ENCODE measurements at places on chromosomes 1 and 21. TPM values are rescaled to one million over a fixed set of nuclear protein-coding genes. Genes with fewer than 3 reads are reported as not detected.
A peak's percentile ranks its signal among the peaks of the same experiment; 100 is the strongest.

DNA sequence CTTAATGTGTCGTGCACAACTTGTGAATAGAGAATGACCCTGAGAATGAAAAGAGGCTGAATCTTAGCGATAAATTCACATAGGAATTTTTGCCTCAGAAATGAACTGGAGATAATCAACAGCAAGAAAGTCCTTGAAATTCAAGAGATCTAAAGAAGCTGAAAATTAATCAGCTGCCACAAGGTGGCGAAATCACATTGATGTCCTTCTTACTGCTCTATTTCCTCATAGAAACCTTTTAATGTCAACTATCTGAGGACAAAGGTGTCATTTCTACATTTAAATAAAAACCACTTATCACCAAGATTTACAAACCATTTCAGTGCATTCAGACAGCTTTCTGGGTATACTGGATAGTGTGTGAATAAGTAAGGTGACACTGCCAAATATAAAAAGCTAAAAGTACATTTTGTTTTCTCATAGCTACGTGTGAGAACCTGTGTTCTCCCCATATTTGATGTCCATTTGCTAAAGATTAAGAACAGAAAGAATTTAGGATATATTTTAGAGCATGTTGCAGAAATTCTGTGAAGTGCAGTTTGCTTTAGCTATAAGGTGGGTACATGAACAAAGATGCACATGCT is 485.3 kb upstream of the PTBP2 start:
- DNase-seq, result peak; percentile 62

DNA sequence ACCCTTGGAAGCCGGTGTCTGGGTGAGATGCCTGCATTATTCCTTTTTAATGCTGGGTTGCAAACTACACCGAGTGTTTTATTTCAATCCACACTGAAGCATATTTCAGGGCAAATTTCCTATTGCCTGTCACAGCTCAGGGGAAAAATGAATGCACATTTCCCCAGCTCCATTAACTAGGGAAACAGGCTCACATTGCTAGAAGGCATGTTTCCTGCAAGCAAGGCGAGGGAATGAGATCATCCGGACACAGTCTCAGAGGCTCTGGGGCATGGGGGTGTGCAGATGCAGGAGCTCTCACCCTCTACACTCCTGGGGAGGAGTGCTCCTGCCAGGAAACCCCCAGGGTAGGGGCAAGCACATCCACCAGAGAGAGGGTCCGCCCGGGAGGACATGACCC is 24.6 kb downstream of the SYT2 start:
- no peak for DNase-seq

DNA sequence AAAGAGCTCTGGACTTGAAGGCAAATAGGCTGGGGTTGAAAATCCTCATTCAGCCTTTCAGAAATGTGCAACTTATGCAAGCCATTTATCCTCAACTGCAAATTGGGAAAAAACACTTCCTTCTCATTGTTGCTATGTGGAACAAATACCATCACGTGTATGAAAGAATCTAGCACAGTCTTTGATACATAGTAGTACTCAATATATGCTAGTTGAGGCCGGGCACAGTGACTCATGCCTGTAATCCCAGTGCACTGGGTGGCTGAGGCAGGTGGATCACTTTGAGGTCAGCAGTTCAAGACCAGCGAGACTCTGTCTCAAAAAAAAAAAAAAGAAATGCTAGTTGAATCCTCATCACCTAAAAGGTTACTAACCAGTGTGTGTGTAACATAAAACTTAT is 8.2 kb downstream of the PI4KB start:
- no peak for DNase-seq

- DNase-seq, result peak; percentile 85
These were observed 49.6 kb upstream of the IRF2BP2 start for GRCh38 chr1:234659538-234659937.

DNA sequence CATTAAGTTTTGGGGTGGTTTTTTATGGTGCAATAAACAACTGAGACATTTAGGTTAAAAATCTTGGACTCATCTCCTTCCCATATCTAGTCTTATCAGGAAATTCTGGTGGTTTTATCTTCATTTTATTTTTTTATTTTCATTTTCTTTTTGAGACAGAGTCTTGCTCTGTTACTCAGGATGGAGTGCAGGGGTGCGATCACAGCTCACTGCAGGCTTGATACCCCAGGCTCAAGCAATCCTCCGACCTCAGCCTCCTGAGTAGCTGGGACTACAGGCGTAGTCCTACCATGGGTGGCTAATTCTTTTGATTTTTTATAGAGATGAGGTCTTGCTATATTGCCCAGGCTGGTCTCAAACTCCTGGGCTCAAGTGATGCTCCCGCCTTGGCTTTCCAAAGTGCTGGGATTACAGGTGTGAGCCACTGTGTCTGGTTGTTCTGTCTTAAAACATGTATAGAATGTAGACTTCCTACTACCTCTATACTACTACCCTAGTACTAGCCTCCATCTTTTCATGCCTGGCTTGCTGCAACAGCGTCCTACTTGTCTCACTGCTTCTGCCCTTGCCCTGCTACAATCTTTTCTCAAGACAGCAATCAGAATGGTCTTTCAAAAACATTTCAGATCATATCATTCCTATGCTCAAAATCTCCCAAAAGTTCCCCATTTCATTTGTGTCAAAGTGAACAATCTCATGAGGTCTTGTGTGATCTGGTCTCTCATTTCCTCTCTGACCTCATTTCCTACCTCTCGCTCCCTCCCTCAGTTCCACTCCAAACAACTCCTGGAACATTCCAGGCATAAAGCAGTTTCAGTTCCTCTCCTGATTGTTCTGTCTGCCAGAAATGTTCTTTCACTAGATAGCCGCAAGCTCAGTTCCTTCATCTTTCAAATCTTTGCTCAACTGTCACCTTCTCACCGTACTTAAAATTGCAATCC is 5.9 kb upstream of the FCGR2A start:
- DNase-seq, result no peak

DNA sequence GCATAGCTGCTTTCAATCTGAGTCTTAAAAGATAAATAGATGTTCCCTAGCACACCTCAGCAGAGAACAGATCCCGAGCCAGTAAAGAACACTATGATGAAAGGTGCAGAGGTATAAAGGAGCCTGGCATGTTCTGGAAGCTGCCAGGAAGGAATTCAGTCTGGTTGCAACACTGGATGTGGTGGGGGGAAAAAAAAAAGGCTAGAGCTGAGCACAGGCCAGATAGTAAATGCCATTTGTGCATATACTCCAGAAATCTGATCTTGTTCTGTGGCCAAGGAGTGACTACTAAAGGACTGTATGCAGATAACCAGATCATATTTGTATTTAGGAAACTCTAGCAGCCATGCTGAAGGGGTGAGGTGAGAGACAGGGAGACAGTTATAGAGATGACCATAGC is 240.3 kb downstream of the VAV3 start:
- DNase-seq, result peak; percentile 5

- no peak for DNase-seq
These were observed 1.1 kb upstream of the POMGNT1 start for GRCh38 chr1:46199233-46199749.

DNA sequence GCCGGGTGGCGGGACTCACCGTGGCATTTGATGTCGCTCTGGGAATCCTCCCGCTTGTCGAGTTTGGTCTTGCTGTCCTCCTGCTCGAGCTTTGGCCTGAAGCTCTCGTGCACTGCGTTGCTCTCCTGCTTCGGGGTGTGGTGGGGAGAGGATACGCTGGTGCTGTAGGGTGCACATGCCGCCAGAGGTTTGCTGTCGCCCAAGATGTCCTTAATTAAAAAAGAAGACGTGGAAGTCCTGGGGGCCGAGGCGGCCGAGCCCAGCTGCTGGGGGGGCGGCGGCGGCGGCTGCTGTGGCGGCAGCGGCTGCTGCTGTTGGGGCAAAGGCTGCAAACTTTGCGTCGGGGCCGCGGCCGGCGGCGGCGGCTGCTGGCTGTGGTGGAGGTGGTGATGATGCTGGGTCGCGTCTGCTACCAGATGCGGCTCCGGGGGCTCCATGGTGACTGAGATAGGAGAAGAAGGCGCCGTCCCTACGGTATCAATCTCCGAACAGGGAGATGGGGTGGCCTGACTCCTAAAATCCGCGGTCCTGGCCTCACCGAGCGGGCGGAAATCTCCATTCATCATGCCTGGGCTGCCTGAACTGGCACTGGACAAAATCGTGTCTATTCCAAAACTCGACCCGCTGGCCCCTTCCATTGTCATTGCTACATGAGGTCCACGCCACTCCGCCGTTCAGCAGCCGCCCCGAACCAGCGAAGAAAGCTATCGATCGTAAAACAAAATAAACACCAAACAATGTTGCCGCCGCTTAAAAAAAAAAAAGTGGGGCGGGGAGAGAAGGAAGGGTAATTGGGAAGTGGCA is at the start of gene BARHL2:
Gene BARHL2, minus strand, starts transcription at position 751 of the 804 bp plus-strand sequence. Its CDS starts 107 bp downstream, at position 644.
- no peak for DNase-seq

The UAP1 gene
- 122 TPM for total RNA-seq

The CHRM3 gene
- not detected for total RNA-seq

The TFB2M gene
- total RNA-seq, result 19.0 TPM
